NCI-H2107 (cell line): ENCODE measurements at places on chromosomes 11 and 22.

DNA sequence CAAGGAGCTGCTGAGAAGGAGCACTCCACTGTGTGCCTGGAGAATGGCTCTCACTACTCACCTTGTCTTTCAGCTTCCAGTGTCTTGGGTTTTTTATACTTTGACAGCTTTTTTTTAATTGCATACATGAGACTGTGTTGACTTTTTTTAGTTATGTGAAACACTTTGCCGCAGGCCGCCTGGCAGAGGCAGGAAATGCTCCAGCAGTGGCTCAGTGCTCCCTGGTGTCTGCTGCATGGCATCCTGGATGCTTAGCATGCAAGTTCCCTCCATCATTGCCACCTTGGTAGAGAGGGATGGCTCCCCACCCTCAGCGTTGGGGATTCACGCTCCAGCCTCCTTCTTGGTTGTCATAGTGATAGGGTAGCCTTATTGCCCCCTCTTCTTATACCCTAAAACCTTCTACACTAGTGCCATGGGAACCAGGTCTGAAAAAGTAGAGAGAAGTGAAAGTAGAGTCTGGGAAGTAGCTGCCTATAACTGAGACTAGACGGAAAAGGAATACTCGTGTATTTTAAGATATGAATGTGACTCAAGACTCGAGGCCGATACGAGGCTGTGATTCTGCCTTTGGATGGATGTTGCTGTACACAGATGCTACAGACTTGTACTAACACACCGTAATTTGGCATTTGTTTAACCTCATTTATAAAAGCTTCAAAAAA is 72.6 kb downstream of the NCAPD3 start:
- no peak for DNase-seq

GRCh38 chr11:71338801-71339395 is 86.5 kb upstream of the SHANK2 start:
- no peak for DNase-seq

- no peak for DNase-seq
Observed at GRCh38 chr11:33325451-33325850, 68.3 kb downstream of the HIPK3 start.

GRCh38 chr11:71255800-71256479 is 3.6 kb upstream of the SHANK2 start:
- DNase-seq = no peak
